ENCODE measurements at places on chromosomes 2 and 18. TPM values are rescaled to one million over a fixed set of nuclear protein-coding genes. Genes with fewer than 3 reads are reported as not detected.

DNA sequence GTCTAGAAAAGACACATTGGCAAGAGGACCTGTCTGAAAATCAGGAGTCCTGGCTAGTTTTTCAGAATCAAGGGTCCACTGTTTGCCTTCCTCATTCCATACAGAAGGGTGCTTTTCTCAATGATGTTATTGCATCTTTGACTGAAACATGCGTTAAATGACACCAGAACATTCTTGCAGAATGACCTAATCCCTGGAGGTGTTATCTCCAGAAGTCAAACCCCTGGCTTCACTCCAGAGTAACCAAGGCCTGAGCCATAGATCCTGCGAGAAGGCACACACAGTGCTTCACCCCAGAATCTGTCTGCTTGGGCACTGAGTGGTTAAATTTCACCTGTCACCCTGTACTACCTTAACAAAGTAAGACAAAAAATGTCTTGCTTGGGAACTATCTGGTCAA lies 1055.2 kb upstream of the FANCL start:
- H3K36me3 ChIP-seq = no peaks in the 10 kb centered on the region
- DNase-seq = no peak
- no peak overlapping the region for H3K27ac ChIP-seq
- H3K4me1 ChIP-seq = no peaks in the 10 kb centered on the region
- no peaks in the 10 kb centered on the region for H3K27me3 ChIP-seq

DNA sequence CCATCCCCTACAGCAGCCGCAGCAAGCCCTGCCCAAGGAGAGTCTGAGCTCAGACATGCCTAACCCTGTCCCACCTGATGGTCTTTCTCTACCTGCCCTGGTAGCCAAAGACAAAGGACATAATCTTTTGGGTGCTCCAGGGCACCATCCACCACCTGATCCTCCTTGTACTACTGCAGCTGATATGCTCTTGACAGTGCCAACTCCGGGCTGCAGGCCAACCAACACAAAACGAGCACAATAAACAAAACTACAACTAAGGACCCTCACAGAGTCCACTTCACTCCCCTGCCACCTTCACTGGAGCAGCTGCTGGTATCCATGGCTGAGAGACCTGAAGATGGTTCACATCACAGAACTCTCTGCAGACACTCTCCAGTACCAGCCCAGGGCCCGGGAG lies 106.3 kb downstream of the GRB14 start:
- H3K27me3 ChIP-seq = no peaks in the 10 kb centered on the region
- no peak for DNase-seq
- no peak overlapping the region for H3K27ac ChIP-seq
- H3K36me3 ChIP-seq = no peaks in the 10 kb centered on the region

DNA sequence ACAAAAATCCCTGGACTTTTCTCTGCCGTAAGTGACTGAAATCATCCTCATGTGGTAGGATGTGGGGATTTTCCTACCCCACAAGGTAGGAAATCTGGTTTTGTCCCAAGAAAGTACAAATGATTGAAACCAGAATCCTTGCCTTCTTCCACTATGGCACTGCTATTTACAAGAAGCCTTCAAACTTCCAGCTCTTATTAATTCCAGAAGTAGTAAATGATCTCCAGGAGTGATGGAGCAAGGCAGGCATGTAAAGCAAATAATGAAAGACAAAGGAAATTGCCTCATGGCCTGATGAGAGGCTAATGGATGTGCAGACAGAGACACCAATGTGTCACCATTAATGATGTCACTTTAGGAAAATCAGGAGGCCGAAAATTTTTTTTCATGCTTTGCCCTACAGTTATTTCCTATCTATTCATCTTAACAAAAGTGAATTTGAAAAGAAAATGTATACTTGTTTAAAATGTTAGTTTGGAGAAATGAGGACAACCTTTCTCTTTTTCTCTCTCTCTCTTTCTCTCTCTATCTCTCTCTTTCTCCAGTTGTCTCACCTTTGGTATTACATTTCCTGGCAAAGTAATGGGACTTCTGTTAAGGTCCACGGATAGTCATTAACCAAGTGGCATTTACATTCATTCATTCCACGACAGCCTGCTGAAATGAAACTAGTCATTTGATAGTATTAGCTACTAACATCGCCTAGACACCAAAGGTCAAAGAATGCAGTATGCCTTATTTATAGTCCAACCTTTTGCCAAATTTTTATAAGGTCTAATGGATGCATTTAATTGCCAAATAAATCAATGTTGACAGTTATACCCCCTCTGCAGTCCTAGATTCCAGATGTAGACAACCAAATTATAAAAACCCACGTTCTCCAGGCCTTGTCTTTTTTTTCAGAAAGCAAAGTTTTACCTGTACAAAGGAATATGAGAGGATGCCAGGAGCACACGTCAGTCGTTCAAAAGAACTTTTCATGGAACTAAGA lies 5.0 kb upstream of the EVA1A start:
- H3K36me3 ChIP-seq = no peaks in the 10 kb centered on the region
- H3K4me1 ChIP-seq = peaks cover 55% of the 10 kb centered on the region
- no peak overlapping the region for H3K27ac ChIP-seq
- no peak overlapping the region for H3K4me3 ChIP-seq
- DNase-seq = no peak
- H3K27me3 ChIP-seq = peaks cover 11% of the 10 kb centered on the region

DNA sequence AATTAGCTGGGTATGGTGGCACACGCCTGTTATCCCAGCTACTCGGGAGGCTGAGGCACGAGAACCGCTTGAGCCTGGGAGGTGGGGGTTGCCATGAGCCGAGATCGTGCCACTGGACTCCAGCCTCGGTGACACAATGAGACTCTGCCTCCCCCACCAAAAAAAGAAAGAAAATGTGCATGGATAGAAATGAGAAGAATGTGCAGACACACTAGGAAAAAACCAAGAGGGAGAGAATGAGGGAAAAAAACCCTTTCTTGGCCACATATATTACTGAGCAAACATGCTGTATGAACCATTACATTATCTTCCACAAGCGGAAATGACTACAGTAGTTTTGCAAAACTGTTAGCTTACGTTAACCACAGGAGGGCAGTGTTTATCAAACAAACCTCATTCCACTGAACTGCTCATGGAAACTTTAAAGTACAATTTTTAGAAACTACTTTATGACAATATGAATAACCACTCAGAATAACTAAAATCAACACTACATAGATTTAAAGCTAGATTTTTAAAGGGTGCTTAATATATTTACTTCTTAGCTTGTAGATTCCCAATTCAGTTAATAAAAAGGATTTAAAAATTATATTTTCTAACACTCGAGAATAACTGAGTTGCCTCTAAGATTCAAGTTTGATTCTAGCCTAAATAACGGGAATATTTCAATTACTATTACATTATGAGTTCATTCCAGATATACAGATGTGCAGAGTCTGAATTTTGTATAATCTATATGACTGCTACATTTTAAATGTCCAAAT lies 26.4 kb downstream of the ASXL2 start:
- peaks cover 13% of the 10 kb centered on the region for H3K4me1 ChIP-seq
- peaks cover 8% of the 10 kb centered on the region for H3K36me3 ChIP-seq
- peak overlapping the region; percentile 18 for H3K27ac ChIP-seq
- DNase-seq = no peak

DNA sequence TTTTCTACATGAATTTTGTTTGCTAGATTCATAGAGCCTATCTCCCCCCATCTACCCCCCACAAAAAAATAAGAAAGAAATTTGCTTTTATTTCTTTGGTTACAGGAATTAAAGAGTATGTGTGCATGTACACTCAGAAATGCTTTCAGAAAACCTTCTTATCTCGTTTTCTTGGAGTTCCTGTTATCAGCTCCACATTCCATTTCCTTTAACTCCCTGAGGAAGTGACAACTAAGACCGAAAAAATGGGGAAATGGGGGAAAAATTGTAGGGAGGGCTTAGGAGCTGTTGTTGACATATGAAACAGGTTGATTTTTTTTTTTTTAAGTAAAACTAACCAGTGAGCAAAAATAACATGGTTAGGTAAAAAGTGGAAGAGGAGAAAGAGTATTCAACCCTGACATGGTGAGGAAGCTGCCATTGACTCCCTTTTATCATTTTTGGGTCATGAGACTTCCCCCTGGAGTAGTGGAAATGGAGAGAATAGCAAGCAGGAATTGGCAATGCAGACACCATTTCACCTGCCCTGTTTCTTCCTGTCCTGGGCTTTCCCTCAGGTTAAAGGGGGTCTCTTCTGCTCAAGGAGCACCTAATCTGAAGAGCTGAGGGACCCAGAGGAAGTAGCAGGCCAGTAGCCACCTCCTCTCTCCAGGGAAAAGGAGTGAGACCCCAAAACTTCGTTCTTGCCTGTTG lies 93.5 kb downstream of the OSBPL6 start:
- no peaks in the 10 kb centered on the region for H3K27me3 ChIP-seq
- H3K4me3 ChIP-seq = no peak overlapping the region
- H3K36me3 ChIP-seq = no peaks in the 10 kb centered on the region

IL36RN gene
- not detected for total RNA-seq

GRCh38 chr2:83742117-83742782 lies 716.8 kb downstream of the SUCLG1 start:
- no peaks in the 10 kb centered on the region for H3K36me3 ChIP-seq
- no peak overlapping the region for H3K27ac ChIP-seq
- no peak overlapping the region for H3K4me3 ChIP-seq
- H3K27me3 ChIP-seq = no peaks in the 10 kb centered on the region
- no peak for DNase-seq
- H3K4me1 ChIP-seq = no peaks in the 10 kb centered on the region

DNA sequence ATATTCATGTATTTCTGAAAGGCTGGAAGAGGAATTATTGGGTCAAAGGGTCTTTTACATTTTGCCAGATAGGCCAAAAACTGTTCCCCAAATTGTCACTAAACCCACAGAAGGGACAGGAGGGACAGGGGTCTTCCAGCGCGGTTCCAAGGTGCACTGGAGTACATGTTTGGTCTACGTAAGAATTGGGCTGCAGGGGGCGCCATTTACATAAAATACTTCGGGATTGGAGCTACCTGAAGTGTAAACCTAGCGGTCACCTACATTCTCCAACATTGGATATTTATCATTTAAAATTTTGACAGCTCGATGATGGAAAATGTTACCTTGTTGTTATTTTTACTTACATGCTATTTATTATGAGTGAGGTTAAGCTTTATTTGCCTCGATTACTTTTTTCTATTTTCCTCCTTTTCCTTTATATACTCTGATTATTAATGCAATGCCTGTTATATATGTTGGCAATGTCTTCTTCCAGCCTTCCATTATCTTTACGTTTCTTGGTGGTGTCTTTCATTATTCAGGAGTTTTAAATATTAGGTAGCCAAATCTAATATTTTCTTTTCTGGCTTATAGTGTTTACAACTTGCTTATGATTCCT lies 43.0 kb upstream of the RAB6C start:
- no peaks in the 10 kb centered on the region for H3K36me3 ChIP-seq
- no peak overlapping the region for H3K4me3 ChIP-seq
- no peaks in the 10 kb centered on the region for H3K4me1 ChIP-seq

DNA sequence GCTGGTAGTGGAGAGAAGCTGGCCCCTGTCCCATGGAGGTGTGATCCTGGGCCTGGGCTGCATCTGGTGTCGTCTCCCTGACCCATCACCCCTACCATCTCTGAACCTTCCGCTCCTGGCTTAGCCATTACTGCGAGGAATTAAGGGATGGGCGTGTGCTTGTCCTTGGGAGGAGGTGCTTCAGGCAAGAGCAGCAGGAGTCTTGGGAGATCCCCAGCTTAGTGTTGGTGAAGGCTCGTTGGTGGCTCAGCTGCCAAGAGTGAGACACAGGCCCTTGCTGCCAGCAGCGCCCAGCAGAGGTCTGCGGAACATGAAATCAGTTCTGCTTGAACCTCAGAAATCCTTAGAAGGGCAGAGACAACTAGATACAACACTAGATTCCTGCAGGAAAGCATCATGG lies 59.9 kb upstream of the TGFA start:
- no peak overlapping the region for H3K27ac ChIP-seq
- no peak overlapping the region for H3K4me3 ChIP-seq
- peaks cover 28% of the 10 kb centered on the region for H3K27me3 ChIP-seq
- no peak for DNase-seq
- H3K4me1 ChIP-seq = no peaks in the 10 kb centered on the region
- no peaks in the 10 kb centered on the region for H3K36me3 ChIP-seq

DNA sequence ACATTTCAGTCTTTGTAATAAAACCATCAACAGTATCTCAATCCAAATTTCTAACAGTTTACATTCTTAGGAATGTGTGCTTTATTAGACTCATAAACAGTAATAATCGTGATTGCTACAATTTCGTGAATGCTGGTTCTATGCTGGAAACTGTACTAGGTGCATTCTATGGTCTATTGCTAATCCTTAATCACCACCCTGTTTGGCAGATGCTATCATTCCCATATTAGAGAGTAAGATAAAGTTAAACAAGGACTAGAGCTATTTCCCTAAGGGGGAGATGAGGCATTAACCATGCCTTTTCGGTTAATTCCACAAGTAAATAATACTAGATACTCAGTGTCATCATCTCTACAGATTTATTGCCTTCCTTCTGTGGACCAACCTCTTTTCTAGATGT lies 244.0 kb downstream of the PAX3 start:
- peaks cover 3% of the 10 kb centered on the region for H3K27me3 ChIP-seq
- no peak overlapping the region for H3K4me3 ChIP-seq
- H3K27ac ChIP-seq = no peak overlapping the region
- no peak for DNase-seq
- no peaks in the 10 kb centered on the region for H3K36me3 ChIP-seq
- H3K4me1 ChIP-seq = no peaks in the 10 kb centered on the region

DNA sequence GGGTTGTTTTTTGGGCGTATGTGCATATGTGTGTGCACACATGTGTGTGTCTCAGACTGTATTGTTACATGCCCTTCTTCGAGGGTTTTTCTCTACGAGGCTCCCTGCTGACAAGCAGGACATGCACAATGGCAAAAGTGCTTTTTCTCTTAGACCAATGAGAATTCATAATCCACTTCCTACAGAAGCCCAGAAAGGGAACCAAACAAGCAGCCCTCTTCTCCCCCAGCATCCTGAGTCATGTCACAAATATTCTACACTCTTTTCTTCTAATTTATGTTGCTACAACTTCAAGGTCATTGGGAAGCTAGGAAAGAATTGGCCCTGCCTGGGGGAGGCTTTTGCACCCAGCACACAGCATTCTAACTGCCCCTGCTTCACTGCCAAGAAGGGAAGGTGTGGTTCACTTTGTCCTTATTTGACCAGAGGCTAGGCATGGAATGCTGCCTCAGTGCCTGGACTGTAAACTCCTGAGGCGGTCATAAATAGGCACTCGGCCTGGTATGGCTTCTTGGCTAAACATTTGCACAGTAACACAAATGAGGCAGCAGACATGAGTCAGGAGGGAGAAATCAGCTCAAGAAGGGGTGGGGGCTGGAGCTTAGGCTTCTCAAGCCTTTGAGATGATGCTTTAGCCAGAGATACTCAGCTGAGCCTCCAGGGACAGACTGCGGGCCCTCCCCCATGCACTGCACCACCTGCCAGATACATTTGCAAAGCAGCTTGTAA lies 92.7 kb upstream of the KLF7 start:
- no peaks in the 10 kb centered on the region for H3K27me3 ChIP-seq
- no peak overlapping the region for H3K4me3 ChIP-seq
- DNase-seq = no peak
- no peak overlapping the region for H3K27ac ChIP-seq
- no peaks in the 10 kb centered on the region for H3K36me3 ChIP-seq
- H3K4me1 ChIP-seq = no peaks in the 10 kb centered on the region

DNA sequence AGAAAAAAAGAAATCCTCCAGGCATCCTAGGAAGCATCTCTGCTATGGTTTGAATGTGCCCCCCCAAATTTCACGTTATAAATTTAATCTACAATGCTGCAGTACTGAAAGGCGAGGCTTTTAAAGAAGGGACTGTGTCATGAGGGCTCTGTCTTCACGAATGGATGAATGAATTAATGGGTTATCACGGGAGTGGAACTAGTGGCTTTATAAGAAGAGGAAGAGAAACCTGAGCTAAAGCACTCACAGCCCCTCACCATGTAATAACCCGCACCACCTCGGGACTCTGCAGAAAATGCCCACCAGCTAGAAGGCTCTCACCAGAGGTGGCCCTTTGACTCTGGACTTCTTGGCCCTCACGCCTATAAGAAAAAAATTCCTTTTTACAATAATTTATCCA lies 27.6 kb downstream of the RNU4ATAC start:
- no peak overlapping the region for H3K4me3 ChIP-seq
- no peak overlapping the region for H3K27ac ChIP-seq
- H3K36me3 ChIP-seq = peaks cover 4% of the 10 kb centered on the region
- H3K27me3 ChIP-seq = no peaks in the 10 kb centered on the region
